ENCODE measurements at places on chromosomes 3 and 15.
A peak's percentile ranks its signal among the peaks of the same experiment; 100 is the strongest.

DNA sequence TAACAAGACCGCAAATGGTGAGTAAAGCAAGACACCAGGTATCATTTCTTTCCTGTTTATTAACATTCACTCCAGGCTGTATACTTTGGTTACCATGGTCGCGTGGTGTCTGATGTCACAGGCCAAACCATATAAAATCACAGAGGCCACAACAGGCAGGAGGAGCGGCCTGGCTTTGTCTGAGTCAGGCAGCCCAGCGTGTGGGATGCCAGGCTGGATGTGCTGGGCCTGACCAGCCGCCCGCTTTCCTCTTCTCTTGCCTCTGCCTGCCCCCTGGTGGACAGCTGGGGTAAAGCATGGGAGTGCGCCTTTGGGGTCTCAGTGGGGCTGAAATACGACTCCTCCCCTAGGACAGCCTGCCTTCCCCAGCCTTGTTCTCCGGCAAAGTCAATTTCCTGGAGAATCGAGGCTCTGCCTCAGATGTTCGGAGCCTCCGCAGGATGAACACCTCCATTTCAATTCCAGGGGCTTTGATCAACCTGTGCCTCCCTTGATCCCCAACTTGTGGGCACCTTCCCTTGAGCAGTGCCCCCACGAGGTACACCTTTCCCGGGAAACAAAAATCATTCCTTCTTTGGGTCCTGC is 78.2 kb downstream of the CCNL1 start:
- DNase-seq = peak; percentile 87

DNA sequence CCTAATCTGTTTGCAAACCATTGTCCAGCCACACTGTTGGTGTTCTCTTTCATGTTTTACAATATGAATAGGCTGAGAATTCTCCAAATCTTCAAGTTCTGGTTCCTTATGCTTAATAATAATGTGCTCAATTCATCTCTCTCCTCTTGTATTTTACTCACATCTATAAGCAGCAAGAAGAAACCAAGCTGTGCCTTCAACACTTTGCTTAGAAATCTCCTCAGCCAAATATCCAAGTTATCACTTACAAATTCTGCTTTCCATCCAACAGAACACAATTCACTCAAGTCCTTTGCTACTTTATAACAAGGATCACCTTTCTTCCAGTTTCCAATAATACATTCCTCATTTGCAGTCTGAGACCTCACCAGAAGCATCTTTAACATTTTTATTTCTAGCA is 117.5 kb downstream of the LRRC28 start:
- no peak for DNase-seq

DNA sequence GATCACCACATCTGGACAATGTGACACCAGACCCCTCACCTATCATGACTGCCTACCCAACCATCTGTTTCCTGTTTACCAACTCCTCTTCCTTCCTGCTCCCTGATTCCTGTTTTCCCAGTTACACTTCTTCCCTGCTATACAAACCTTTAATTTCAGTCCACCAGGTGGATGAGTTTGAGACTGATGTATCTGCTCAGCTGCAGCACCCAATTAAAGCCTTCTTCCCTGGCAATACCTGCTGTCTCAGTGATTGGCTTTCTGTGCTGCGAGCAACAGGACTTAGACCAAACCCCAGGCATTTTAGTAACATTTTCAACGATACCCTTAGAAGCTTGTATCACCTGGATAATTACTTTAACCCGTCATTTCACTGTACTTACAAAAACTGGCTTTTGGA is 968.2 kb upstream of the NR2F2 start:
- no peak for DNase-seq

DNA sequence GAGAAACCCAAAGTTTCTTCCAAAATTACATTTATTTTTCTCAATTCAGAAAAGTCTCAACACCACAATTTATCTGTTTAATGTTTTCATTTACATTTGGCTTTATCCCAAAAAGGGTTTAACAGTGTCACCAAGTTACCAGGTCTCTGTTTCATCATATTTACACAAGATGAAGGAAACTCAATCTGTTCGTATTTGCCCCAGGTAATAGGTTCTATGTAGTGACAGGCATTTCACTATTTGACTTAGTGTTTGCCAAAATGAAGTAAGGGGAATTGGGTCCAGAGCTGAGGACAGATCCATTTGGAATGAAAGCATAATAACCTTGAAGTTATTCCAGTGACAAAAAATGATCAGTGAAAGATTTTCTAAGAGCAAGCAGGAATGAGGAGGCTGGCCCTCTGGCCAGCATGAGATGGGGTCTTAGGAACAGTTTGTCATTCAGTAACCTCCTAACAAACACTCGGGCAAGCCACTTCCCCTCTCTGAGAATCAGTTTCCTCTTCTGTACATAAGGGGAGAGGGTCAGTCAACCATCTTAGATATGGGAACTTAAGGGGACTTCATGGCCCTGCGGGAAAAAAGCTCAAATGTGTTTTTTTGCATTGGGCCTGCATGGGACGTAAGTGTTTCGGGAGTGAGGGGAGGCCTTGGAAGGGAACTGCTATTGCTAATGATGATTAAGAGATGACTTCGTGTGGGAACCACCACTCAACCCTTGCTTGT is 31.8 kb downstream of the UMPS start:
- DNase-seq = no peak

- DNase-seq = no peak
These were observed 436.7 kb upstream of the CFAP20DC start for GRCh38 chr3:59486520-59486919.

GRCh38 chr3:179829401-179829800 is 176.6 kb downstream of the USP13 start:
- no peak for DNase-seq

GRCh38 chr3:32780735-32781210 is 37.0 kb upstream of the TRIM71 start:
- peak; percentile 30 for DNase-seq

DNA sequence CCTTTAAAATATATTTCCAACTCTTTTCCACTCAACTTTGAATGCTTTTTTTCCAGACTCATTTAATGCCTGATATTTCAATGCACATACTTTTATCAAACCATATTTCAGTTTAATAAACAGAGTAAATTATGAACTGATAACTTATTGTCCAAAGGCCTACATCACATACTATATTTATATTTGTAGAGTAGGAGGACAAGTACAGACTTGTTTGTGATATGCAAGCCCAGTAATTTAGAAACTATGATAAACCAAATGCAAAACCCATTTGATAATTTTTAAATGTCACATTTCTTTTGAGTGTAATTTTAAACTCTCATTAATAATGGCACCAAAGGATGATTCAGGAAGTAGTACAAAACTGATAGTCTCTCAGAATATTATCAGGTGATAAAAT is 3.3 kb downstream of the RFX7 start:
- no peak for DNase-seq

GRCh38 chr3:85482213-85482490 is 523.4 kb downstream of the CADM2 start:
- no peak for DNase-seq

DNA sequence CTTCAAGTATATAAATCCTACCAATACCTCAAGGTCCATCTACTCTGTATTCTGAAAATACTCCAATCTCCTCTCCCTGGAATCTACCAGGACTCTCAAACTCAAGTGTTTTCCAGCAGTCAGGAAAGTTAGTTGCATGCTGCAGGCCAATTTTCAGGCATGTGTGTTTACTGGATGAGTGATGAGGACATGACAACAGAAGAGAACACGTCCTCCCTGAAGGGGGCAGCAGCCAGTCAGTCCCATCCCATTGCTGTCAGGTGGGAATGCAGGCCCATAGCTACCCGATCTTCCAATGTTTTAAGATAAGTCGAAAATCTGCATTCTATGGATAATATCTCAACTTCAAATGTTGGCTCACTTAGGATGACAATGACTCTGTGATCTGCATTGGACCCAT is 496.2 kb downstream of the FHIT start:
- DNase-seq = no peak

GRCh38 chr3:71186801-71187200 is 396.7 kb downstream of the FOXP1 start:
- DNase-seq = no peak

DNA sequence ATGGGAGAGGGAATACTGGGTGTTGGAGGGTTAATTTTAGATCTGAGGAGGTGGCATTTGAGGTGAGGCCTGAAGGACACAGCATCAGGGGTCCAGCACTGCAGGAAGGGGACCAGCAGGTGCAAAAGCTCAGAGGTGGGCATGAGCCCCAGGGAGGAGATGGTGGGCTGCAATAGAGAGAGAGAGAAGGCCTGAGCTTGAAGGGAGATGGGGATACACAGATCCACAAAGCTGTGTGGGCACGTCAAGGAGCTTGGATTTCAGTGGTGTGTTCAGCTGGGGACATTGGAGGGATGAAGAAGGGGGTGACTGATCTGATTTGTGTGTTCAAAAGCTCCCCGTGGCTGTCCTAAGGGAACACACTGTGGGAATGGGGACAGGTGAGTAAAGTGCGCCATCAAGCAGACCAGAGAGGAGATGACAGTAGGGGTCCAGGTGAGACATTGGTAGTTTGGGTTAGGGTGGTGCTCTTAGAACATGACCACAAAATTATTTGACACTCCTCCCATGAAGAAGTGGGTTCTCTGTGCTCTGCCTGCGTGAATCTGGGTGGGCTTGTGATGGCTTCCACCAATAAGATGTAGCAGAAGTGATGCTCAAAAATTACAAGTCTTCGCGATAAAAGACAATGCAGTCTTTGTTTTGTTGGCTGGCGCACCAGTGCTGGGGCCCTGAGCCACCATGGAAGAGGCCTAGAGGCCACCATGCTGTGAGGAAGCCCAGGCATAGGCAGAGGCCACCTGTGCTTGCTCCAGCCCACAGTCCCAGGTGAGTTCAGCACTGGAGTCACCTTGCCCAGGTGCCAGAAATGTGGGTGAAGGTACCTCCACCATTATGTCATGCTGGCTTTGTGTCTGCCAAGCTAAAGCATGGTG is 1.9 kb upstream of the WNT7A start:
- DNase-seq = no peak

DNA sequence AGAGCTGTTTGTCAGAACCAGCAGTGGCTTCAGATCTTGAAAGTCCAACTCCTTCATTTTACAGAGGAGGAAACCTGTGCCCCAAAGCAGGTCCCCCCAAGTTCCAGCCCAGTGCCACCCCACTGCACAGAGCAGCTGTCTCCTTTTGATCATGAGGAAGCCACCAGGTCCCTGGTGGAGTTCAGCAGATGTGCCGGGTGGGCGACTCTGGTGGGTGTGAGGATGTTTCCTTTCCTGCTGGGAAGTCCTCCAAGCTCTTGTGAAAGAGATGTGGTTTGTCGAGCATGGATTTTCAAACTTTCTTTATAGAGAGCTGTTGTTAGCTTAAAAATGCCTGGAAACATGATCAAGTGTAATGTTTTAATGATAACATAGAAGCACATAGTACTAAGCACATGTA is 52.0 kb downstream of the SMAD3 start:
- no peak for DNase-seq

DNA sequence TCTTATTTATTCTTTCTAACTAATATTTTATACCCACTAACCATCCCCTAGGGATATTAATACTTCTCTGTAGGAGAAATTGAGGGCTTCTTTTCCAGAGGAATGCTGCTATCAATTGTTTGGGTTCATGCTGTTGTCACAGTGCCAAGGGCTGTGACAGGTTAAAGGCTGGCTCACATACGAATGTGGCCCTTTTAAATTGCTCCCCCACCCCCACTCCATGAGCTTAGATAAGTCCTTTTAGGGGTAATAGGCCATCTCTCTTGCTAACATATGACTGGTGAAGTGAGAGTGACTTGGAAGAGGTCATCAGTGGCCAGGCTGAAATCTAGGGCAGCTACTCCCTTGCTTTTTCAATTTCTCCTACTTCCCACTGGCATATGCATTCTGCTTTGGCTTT is 121.9 kb upstream of the DPH6 start:
- DNase-seq = no peak

GRCh38 chr3:111712294-111713167 is 117.4 kb upstream of the ZBED2 start:
- no peak for DNase-seq

GRCh38 chr3:157174290-157174648 is 14.3 kb upstream of the CCNL1 start:
- peak; percentile 41 for DNase-seq

GRCh38 chr3:42451116-42451515 is 40.7 kb upstream of the LYZL4 start:
- no peak for DNase-seq

DNA sequence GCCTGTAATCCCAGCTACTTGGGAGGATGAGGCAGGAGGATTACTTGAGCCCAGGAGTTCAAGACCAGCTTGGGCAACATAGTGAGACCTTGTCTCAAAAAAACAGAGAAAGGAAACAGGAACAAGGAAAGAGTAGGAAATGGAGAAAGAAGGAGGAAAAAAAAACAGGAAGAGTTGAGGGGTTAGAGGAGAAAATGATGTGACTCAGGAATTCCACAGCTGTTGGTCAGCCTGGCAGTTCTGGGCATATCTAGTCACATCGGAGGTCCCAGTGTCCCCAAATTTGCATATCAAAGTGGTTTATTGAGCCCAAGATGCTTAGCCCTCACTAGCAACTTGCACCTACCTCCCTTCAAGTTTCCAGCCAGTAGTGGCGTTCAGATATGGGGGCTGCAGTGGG is 18.8 kb upstream of the JMJD7 start:
- DNase-seq = no peak

GRCh38 chr3:195238586-195239118 is 32.3 kb downstream of the XXYLT1 start:
- peak; percentile 16 for DNase-seq

- DNase-seq = no peak
These were observed 78.7 kb upstream of the TGFBR2 start for GRCh38 chr3:30527720-30528119.

DNA sequence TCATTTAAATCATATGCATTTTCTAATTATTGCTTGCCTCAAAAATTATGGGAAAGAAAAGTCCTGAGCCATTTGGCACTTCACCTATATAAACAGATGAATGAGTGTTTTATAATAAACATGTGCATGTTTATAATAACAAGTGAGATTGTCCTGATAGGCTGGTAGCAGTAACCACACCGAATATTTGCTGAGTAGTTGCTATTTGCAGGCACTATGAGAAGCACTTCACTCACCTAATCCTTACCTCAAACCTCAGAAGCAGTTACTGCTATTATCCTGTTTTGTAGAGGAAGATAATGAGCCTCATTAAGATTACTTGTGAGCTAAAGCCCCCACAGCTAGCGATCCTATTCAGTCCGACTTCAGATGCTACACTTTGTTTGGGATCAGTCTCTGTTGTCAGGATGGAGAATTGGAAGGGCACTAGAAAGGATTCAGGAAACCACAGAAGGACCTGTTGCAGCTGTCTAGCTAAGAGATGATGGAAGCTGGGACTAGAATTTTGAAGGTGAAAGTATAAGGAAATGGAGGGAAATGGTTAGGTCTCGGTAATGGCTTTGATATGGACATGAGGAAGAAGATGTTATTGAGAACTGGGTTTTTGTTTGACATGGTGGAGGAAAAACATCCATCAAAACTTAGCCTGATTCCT is 28.4 kb upstream of the MAGI1 start:
- DNase-seq = no peak

GRCh38 chr15:91465696-91466095 is 365.6 kb downstream of the SV2B start:
- no peak for DNase-seq

DNA sequence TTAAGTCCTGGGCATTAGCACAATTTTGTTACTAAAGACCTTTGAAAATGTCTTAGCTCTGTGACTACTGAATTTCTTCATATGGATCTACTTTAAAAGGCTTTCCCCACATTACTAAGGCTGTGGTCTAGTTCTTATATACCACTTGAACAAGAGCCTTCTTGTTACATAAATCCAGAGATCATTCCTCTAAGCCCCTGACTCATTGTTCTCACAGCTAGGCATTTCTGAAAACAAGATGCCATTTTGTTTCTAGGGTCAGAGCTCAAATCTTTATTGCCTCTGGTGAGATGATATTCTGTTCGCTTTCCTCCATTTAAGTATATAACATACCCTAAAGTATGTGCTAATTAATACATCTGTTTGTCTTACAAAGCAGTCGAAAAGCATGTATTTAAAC is 29.8 kb upstream of the LPP start:
- no peak for DNase-seq
